Fibroblast of the aortic adventitia (primary cell): ENCODE measurements at places on chromosomes 5 and 9. TPM values are rescaled to one million over a fixed set of nuclear protein-coding genes. Genes with fewer than 3 reads are reported as not detected.

The TMEM38B gene
- total RNA-seq: 17.7 and 36.0 TPM in 2 replicates

The POLK gene
- 27.9 and 54.2 TPM in 2 replicates for total RNA-seq

The NELFB gene
- total RNA-seq: 27.1 and 43.7 TPM in 2 replicates

DNA sequence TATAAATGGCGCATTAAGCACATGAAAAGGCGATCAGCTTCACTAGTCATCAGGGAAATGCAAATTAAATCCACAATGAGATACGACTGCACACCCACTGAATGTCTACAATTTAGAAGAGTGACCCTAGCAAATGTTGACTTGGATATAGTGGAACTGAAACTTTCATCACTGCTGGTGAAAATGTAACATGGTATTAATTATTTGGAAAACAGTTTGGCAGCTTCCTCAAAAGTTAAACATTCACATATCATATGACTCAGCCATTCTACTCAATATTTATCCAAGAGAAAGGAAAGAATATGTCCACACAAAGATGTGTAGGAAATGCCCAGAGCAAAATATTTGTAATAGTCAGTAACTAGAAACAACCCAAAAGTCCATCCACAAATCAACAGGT lies 146.5 kb downstream of the LPAR1 start:
- DNase-seq: peak; percentile 63

- DNase-seq: no peak
Observed at GRCh38 chr9:72476617-72477437, 44.6 kb upstream of the TMC1 start.

- DNase-seq: no peak
Observed at GRCh38 chr9:5994493-5994892, 20.9 kb downstream of the RANBP6 start.

GRCh38 chr9:81513059-81513458 lies 176.3 kb downstream of the TLE1 start:
- no peak for DNase-seq
